ENCODE measurements at places on chromosomes 16 and 17.
A peak's percentile ranks its signal among the peaks of the same experiment; 100 is the strongest.

DNA sequence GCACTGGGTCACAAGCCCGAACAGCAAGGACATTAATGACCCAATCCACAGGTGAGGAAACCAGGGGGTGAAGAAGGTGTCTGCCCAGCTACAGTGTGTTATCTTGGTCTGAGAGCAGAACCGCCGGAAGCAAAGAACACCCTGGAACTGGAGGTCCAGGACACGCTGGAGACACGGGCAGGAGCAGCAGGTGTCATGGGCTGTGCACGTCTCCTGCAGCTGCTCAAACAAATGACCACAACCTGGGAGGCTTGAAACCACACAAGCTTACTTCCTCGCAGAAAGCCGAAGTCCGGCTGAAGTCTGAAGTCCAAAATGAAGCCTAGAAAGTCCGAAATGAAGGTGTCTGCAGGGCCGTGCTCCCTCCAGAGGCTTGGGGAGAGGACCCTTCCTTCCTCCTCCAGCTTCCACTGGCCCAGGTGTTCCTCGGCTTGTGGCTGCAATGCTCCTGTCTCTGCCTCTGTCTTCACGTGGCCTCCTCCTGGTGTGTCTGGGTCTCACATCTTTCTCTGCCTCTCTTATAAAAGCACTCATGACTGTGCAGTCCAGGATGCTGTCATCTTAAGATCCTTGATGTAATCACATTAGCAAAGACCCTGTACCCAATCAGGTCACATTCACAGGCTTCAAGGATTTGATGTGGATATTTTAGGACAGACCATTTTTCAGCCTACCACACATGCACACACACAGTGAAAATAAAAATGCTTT, 351.2 kb downstream of the C16orf95 start:
- no peak for DNase-seq
- H3K4me3 ChIP-seq, result no peak overlapping the region
- H3K4me1 ChIP-seq, result peaks cover under 1% of the 10 kb centered on the region
- no peaks in the 10 kb centered on the region for H3K36me3 ChIP-seq
- H3K27me3 ChIP-seq, result peaks cover 7% of the 10 kb centered on the region

DNA sequence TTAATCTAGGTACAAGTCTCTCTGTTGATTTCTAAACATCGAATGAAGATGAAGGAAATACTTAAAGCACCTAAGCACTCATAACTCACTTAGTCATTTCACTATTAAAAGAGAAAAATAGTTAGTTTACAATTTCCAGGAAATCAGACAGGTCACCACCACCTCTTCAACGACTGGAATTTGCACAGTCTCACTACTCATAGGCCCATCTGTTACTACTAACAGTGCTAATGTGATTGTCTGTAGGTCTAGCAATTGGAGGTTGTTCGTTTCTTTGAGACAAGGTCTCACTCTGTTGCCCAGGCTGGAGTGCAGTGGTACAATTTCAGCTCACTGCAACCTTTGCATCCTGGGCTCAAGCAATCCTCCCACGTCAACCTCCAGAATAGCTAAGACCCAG, 444.6 kb downstream of the MAF start:
- no peak overlapping the region for H3K27ac ChIP-seq
- H3K4me3 ChIP-seq, result no peak overlapping the region
- no peaks in the 10 kb centered on the region for H3K36me3 ChIP-seq
- no peaks in the 10 kb centered on the region for H3K4me1 ChIP-seq
- no peak for DNase-seq

- no peaks in the 10 kb centered on the region for H3K4me1 ChIP-seq
- DNase-seq, result no peak
- H3K27me3 ChIP-seq, result no peaks in the 10 kb centered on the region
- no peak overlapping the region for H3K27ac ChIP-seq
- H3K36me3 ChIP-seq, result no peaks in the 10 kb centered on the region
- H3K4me3 ChIP-seq, result no peak overlapping the region
Measured at GRCh38 chr17:55121268-55121667, 143.5 kb upstream of the HLF start.

GRCh38 chr17:39925282-39926134, 1.9 kb downstream of the ORMDL3 start:
- DNase-seq, result no peak
- H3K36me3 ChIP-seq, result peaks cover 17% of the 10 kb centered on the region
- H3K4me3 ChIP-seq, result no peak overlapping the region
- no peak overlapping the region for H3K27ac ChIP-seq
- H3K27me3 ChIP-seq, result no peaks in the 10 kb centered on the region

GRCh38 chr16:30447512-30448226, 2.0 kb upstream of the SEPHS2 start:
- peaks cover 5% of the 10 kb centered on the region for H3K36me3 ChIP-seq
- H3K27me3 ChIP-seq, result no peaks in the 10 kb centered on the region
- H3K27ac ChIP-seq, result no peak overlapping the region
- DNase-seq, result no peak
- H3K4me3 ChIP-seq, result no peak overlapping the region

- H3K4me1 ChIP-seq, result peaks cover 7% of the 10 kb centered on the region
- no peak overlapping the region for H3K27ac ChIP-seq
- no peak overlapping the region for H3K4me3 ChIP-seq
- no peaks in the 10 kb centered on the region for H3K27me3 ChIP-seq
- no peak for DNase-seq
Measured at GRCh38 chr17:4708436-4708835, 2.0 kb upstream of the ARRB2 start.

- H3K27me3 ChIP-seq, result no peaks in the 10 kb centered on the region
- peak overlapping the region; percentile 90 for H3K4me3 ChIP-seq
- peak overlapping the region; percentile 97 for H3K27ac ChIP-seq
- DNase-seq, result peak; percentile 94
- peaks cover 20% of the 10 kb centered on the region for H3K36me3 ChIP-seq
- peaks cover 40% of the 10 kb centered on the region for H3K4me1 ChIP-seq
Measured at GRCh38 chr17:48547808-48548522, 3.1 kb upstream of the HOXB2 start.
